Kidney epithelial cell (primary cell): ENCODE measurements at places on chromosomes 1 and 21. TPM values are rescaled to one million over a fixed set of nuclear protein-coding genes. Genes with fewer than 3 reads are reported as not detected.
A peak's percentile ranks its signal among the peaks of the same experiment; 100 is the strongest.

DNA sequence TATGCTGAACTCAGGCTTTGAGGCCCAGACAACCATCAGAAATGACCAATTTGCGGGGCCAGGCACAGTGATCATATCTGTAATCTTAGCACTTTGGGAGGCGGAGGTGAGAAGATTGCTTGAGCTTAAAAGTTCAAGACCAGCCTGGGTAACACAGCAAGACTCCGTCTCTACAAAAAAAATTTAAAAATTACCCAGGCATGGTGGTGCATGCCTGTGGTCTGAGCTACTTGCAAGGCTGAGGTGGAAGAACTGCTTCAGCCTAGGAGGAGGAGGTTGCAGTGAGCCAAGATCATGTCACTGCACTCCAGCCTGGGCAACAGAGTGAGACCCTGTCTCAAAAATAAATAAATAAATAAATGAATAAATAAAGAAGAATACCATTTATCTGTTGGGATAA is 156.5 kb downstream of the EIF4G3 start:
- no peak for DNase-seq

DNA sequence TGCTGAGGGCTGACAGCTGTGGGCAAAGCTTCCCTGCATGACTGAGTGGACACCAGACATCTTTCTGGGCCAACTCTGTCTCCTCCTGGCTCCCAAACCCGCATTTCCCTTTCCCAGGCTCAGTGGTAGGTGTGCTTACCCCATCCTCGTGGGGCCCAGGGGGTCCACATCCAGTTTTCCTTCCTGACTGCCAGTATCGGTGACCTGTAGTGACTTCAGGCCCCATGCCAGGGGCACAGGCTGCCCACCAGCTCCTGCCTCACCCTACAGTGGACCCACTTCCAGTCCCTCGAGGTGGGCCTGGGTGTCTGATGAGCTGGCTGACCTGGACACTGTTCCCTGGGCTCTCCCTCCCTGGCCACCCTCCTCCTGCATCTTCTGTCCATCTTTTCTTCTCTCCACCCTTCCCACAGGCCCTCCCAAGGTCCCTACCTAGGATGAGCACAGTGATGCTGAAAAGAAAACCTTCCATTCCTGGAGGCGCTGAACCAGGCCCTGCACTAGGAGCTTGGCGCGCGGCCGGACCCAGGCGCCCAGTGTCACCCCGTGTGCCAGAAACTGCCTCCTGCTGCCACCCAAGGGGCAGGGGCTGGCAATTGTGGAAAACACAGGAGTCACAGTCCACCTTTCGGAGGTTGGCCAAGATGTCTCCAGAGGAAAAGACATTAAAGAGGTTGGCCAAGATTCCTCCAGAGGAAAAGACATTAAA is 67.1 kb downstream of the RUNX3 start:
- no peak for DNase-seq

GRCh38 chr1:236904892-236905741 is 99.1 kb downstream of the MT1HL1 start:
- peak; percentile 71 for DNase-seq

- no peak for DNase-seq
Measured at GRCh38 chr1:53410100-53410541, 49.1 kb upstream of the DMRTB1 start.

- no peak for DNase-seq
Measured at GRCh38 chr1:77608893-77609292, 73.6 kb downstream of the ZZZ3 start.

DNA sequence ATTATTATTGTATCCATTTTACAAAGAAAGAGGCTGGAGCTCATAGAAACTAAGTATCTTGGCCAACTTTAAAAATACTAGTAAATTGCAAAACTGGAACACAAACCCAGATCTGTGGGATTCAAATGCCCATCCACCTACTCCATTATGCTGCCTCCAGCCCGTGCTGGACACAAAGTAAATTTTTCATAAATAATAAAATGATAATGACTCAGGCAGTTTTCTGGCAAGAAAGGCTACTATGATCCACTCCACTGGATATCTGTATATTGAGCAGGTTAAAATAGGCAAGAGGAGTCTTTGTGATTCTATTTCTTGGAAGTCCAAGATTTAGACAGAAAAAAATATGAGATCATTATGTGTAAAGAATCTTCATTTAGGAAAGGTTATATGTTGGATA is 138.3 kb upstream of the DUSP10 start:
- no peak for DNase-seq

- no peak for DNase-seq
Measured at GRCh38 chr1:191993549-191993948, 164.7 kb upstream of the RGS18 start.

DNA sequence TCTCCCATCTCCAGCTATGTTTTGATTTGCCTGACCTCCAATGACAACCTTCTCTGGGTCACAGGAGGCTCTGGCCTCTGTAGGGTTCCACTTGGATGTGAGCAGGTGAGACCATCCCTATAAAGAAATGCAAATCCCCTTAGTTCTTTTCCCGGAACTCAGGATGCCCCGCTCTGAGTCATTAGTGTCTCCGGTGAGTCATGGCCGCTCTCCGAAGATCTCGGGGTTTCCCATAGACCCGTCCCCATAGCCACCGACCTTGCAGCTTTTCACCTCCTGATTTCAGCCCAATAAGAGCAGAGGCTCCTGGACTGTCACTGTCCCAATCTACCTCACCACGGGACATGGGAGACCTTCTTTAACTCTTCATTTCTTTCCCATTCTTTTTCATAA is 98.2 kb downstream of the PGBD5 start:
- peak; percentile 32 for DNase-seq

The SPEN gene
- 24.0 and 29.1 TPM in 2 replicates for total RNA-seq

DNA sequence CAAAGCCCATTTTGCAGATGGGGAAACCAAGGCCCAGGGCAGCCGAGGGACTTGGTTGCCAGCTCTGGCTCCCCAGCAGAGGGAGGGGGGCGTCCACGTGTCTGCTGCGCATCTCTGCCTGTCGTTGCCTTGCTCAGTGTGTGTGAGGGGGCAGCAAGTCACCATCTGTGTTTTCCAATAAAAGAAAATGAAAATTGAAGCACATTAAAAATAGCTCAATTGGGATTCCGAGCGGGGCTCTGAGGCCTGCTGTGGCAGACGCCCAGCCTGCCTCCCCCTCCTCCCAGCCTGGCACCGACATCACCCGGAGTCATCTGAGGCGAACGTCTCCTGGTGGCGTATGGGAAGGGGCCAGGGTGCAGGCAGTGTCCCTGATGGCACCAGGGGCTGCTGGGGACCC is 51.2 kb downstream of the EPHB2 start:
- DNase-seq = no peak

- DNase-seq = no peak
Measured at GRCh38 chr1:62625415-62625814, 28.1 kb downstream of the ANGPTL3 start.

- DNase-seq = peak; percentile 53
Measured at GRCh38 chr1:39142401-39143060, 62.0 kb upstream of the MACF1 start.

The CR1L gene
- not detected in 2 replicates for total RNA-seq

The NBPF10 gene
- 0.82 and 1.4 TPM in 2 replicates for total RNA-seq

The KCNJ9 gene
- total RNA-seq = not detected in 2 replicates

GRCh38 chr1:225378880-225379279 is 49.0 kb downstream of the LBR start:
- peak; percentile 58 for DNase-seq

The RNU1-1 gene
- total RNA-seq = under 0.01 TPM in 2 replicates

The SLC25A34 gene
- 0.25 and 0.34 TPM in 2 replicates for total RNA-seq

The TOMM40L gene
- total RNA-seq = 6.2 and 8.0 TPM in 2 replicates

- no peak for DNase-seq
Measured at GRCh38 chr1:162565460-162565859, 3.9 kb downstream of the UAP1 start.

The SPRR2B gene
- not detected in 2 replicates for total RNA-seq

DNA sequence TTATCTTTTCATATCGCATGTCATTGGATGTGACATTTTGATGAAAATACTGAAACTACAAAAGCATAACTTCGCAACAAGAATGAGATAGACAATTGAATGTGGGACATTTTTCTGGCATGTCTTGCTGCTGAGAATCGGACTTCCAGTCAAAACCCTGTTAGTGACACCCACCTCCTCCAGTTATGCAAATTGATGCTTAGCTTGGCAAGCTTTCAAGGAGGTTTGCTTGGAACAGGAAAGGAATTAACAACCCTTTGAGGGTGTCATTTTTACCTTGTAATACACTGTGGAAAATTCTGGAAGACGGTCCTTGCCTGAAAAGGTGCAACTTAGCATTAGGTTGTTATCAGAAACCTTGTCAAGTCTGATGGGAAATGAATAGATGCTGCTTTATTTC is 38.8 kb upstream of the FAM3B start:
- no peak for DNase-seq

DNA sequence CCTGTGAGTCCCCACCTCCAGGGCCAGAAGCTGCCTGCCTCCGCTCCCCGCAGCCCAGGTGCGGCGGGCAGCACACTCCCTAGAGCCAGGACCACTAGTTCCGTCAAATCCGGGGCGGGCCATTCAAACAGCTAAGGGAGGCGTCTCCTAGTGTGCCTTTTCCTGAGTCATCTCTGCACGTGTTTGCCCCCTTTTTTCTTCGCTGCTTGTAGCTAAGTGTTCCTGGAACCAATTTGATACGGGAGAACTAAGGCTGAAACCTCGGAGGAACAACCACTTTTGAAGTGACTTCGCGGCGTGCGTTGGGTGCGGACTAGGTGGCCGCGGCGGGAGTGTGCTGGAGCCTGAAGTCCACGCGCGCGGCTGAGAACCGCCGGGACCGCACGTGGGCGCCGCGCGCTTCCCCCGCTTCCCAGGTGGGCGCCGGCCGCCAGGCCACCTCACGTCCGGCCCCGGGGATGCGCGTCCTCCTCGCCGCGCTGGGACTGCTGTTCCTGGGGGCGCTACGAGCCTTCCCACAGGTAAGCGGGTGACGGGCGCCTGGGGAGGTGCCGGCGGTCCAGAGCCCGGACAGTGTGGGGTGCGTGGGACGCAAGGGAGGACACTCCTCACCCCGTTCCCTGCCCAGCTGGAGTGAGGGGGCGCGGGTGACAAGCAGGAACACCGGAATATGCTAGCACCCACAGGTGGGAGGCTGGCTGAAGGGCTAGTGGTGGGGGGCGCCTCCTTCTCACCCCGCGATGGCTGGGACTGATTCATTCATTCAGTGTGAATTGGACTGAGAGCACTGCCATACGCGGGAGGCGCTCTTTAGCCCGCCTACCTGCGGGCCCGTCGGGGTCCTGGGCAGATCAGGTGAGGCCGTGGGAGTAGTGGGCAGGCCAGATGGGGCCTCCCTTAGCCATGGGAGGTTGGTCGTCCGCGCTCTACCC is at the start of gene TNFRSF8:
Gene TNFRSF8 (plus strand): TSS at position 163 of the 932 bp plus-strand sequence. CDS start 296 bp downstream, at position 459.
- no peak for DNase-seq

DNA sequence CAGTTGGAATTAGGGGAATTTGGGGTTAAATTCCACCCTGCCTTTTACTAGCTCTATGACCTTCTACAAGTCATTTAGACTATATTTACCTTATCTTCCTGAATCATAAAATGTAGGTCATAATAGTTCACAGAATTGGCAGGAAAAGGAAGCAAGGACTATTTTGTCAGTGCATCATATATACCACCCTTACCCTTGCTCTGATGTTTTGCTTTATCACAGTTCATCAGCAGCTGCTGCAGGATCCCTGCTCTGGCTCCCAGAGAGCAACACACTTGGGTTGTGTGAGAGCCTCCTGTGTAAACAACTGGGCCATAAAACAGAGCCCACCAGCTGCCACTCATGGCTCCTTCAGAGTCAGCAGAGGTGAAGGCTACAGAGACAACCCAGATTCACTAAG is 631.6 kb upstream of the CAMK1G start:
- DNase-seq = no peak

The OR2L5 gene
- not detected in 2 replicates for total RNA-seq

The AP4B1 gene
- 9.2 and 9.7 TPM in 2 replicates for total RNA-seq

- DNase-seq = peak; percentile 53
Measured at GRCh38 chr21:15841856-15842564, 112.2 kb downstream of the USP25 start.

- DNase-seq = no peak
Measured at GRCh38 chr1:32972814-32973428, 8.3 kb upstream of the RNF19B start.

DNA sequence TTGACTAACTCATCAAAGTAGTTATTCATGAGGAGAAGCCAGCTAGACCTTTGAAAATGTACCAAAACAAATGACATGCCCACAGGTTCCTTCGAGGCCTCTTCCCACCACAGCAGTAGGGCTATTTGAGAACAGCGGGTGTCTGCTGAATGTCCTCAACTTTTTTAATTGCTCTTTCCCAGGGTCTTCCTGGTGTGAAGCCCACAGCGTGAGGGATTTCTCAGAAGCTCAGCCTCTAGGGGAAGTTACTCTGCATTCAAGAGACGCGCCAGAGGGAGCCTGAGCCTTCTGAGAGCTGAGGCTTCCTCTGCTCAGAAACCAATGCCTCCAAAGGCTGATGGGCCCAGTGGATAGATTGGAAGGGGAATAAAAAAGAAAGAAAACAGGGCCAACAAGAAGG is 153.6 kb downstream of the OLFM3 start:
- no peak for DNase-seq

- no peak for DNase-seq
Measured at GRCh38 chr1:245148861-245149260, 5.9 kb upstream of the KIF26B start.

- DNase-seq = no peak
Measured at GRCh38 chr1:30764939-30765555, 7.5 kb upstream of the LAPTM5 start.

The CYP4A11 gene
- not detected in 2 replicates for total RNA-seq

DNA sequence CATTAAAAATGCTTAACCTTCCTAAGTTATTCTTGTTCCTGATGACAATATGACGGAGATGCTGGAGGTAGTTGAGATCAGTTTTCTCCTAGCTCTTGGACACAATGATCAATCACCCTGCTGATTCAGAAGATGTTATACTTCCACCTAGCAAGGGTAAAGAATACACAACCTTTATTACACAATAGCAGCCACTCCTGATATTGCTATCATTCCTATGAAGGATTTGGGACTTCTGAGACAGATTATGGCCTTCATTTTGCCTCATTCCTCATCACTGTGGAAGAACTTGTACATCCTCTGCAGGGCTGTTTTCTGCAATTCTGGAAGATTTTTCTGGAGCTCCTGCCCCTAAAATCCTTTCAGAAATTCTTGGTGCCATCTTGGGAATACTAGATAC is 47.8 kb downstream of the GIPC2 start:
- DNase-seq = no peak

GRCh38 chr1:75136195-75136815 is 2.1 kb downstream of the LHX8 start:
- no peak for DNase-seq

The FAM163A gene
- 0.17 and 0.21 TPM in 2 replicates for total RNA-seq

The PGLYRP4 gene
- 0.07 and 0.71 TPM in 2 replicates for total RNA-seq

DNA sequence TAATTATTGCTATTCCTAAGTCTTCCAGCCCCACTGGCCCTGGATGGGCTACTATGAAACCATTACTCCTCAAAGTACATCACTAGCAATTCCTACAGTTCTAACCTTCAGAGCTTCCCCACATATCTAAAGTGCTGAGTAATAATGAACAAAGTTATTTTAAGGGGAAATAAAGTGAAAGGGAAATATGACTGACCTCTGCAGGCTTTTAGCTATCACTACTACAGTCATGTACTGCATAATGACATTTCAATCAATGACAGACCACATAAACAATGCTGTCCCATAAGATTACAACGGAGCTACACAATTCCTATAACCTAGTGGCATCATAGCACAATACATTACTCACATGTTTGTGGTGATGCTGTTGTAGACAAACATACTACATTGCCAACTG is 32.5 kb upstream of the ASPM start:
- DNase-seq = no peak

GRCh38 chr1:42601472-42601871 is 56.8 kb upstream of the PPIH start:
- no peak for DNase-seq

The ZSCAN20 gene
- 7.1 and 9.2 TPM in 2 replicates for total RNA-seq

The LRRN2 gene
- total RNA-seq = 7.6 and 10.8 TPM in 2 replicates

The AKR7A3 gene
- 0.33 and 0.75 TPM in 2 replicates for total RNA-seq
